NCI-H1048 (cell line): ENCODE measurements at places on chromosomes 5 and 9.

DNA sequence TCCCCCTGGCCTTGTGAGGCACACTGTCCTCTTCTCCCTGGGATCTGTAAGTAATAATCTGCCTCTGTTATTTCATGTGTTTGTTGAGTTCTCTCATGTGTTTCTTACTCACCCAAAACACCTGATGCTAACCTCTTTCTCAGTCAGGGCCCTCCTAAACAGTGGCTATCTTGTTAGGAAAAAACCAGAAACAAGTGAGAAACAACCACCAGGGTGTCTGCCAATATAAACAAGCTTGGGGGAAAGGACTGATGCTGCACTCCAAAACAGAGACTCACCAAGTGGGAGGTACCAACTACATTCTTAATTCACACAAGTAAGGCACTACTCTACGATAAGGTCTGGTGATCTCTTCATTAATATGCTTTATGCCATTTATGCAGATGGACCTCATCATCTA, 564.4 kb downstream of the SEMA5A start:
- no peak for DNase-seq

DNA sequence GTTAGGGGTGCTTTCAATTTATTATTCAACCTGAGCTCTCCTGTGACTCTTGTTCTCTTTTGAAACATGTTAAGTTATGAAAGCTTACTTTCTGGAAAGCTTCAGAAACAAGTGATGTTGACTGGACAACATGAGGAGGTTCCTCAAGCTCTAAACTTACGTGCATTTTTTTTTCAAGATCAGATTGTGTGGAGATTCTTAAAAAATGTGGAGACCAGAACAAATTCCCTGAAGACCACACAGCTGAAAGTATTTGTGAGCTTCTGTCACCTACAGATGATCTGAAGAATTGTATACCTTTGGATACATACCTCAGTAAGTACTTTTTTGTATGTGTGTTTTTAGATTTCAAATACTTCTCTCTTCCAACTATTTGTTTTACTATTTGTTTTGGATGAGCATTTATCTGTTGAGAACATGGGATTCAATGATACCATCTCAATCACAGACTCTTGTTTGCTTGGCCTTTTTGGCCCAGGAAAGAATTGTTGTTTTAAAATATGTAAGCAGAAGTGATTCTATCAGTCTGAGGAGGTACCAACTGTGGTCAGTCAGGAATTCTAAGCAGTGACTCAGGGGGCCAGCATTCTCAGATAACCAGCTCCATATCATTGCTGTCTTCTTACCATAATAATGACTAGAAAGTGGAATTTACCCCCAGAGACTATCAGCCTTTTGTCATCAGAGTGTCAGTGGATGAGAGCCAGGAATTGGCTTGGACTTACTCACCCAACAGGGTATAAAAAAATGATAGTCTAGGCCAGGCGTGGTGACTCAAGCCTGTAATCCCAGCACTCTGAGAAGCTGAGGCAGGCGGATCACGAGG, 34.4 kb upstream of the GLIPR2 start:
- DNase-seq, result no peak

- no peak for DNase-seq
These were observed 131.8 kb downstream of the ADAMTSL1 start for GRCh38 chr9:18605766-18606180.

DNA sequence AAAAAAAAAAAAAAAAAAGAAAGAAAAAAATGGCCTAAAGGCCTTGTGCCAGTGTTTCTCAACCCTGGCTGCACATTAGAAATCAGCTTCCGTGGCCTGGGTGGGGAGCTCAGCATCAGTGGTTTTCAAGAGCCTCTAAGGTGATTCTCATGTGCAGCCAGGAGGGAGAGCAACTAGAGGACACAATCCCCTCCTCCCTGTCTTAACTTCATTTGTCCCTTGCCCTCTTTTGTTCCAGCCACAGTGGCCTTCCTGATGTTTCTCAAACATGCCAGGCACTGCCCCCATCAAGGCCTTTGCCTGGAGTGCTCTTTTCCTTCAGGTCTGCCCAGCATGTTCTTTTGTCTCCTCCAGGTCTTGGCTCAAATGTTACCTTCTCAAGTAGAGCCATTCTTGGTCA, 42.4 kb downstream of the HOMER1 start:
- DNase-seq, result no peak

DNA sequence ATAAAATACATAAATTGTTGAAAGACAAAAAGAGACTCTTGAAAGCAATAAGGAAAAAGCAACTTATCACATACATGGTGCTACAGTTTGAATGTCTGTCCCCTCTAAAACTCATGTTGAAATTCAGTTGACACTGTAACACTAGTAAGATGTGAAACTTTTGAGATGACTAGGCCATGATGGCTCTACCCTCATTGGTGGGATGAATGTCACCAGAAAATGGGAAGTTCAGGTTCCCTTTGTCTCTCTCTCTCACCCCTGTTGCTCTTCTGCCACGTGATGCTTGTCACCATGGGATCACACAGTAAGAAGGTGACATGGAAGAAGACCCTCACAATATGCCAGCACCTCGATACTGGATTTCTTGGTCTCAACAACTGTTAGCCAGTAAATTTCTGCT, 50.3 kb upstream of the SPTLC1 start:
- no peak for DNase-seq

GRCh38 chr5:148569948-148570347, 84.4 kb downstream of the HTR4 start:
- no peak for DNase-seq

- no peak for DNase-seq
These were observed 131.0 kb upstream of the ITGA1 start for GRCh38 chr5:52656569-52657246.

- DNase-seq, result no peak
These were observed 61.6 kb downstream of the SEMA4D start for GRCh38 chr9:89436326-89436725.

GRCh38 chr9:81377921-81378320, 311.4 kb downstream of the TLE1 start:
- no peak for DNase-seq

DNA sequence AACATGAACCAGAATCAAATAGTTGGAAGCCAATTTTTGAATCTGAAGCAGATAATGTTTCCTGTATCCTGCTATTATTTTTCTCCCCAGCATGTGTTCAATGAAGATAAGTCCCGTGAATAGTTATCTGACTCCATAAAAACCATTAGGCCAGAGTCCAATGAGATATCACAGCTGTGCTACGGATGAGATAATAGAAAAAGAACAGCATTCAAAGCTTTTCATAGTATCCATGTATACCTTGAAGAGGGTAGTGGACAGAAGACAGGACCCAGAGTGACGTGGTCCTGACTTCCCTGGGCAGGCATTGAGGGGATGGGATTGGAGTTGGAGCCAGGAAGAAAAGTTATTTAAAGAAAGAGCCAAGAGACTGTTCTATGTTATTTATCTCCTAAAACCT, 50.7 kb upstream of the C6 start:
- no peak for DNase-seq

- no peak for DNase-seq
These were observed 115.4 kb downstream of the WDR41 start for GRCh38 chr5:77376609-77377300.

DNA sequence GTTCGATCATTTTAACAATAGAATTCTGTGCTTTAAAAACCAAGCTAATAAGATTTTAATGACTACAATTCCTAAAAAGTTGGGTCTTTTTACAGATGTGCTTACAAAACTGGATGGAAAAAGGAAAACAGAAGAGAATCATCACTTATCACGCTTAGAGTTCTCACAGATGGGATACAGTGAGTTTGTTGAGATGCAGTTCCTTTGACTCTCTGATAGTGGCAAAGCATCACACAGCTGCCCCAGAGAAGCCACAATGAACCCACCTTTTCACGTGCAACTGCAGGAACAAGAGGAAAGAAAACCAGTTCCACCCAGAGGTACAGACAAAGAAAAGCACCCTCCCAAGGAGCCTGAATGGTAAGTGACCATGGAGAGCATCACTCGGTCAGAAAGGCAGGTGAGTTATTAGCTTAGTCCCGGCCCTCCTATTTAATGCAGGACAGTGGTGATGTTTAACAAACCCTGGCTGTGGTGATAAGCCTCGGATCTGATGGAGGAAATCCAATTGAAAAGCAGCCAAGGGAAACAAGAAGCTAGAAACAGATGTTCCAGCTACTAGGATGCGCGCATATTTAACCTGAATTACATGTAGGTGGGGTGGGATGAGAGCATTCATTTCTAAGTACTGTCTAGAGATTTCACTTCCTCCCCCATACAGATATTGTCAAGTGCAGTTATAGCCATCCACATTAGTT, 167.7 kb downstream of the TARS1 start:
- DNase-seq, result no peak
